ENCODE measurements at places on chromosomes 5 and 9. TPM values are rescaled to one million over a fixed set of nuclear protein-coding genes. Genes with fewer than 3 reads are reported as not detected.

The IFNA2 gene
- total RNA-seq = not detected

The PPP1R2B gene
- not detected for total RNA-seq

The SH3GL2 gene
- total RNA-seq = under 0.01 TPM

The LCN2 gene
- not detected for total RNA-seq

The BOD1 gene
- 60.8 TPM for total RNA-seq
